ENCODE measurements at places on chromosomes 1 and 21.

GRCh38 chr1:151457911-151458801 lies 1.1 kb downstream of the POGZ start:
- DNase-seq: peak; percentile 48

- no peak for DNase-seq
These were observed 121.2 kb downstream of the UBR4 start for GRCh38 chr1:19088717-19089442.

DNA sequence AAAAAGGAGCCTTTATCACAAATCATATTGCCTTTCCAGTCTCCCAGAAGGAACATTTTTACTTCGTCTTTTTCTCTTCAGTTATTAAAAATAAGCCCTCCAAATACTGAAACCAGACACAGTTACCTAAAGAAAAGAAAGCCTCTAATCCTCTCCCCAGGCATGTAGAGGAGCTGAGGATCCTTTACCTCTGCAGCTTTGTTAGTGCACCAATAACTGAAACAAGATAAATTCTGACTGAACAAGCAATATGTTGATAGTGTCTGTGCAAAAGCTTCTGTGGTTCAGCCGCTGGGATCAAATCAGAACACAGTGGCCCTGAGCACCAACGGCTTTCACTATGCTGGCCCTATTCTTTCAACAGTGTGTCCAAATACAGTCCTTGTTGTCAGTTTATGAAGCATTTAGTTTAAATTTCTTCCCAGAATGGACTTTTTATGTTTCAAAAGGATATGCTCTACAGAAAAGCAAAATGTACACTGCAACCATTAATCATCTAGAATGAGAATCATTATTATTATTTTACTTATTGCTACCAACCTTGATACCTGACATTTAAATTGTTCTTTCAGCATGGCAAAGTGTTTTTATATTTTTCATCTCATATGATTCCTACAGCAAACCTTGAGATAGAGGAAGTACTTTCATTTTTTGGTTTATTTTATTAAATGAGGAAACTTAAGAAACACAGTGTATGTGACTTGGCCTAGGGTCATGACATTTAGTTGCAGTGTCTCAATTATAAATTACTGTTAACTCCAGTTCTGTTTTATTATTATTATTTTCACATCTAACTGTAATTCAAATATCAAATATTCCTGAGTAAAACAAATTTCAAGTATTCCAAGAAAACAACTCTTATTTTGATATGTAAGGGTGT lies 217.9 kb downstream of the NEGR1 start:
- no peak for DNase-seq

GRCh38 chr1:25875154-25875855 lies at the start of gene PAQR7:
Gene PAQR7, minus strand, starts transcription at chr1:25875708. Its CDS starts 11,869 bp downstream, at chr1:25863839.
- DNase-seq: peak; percentile 69

DNA sequence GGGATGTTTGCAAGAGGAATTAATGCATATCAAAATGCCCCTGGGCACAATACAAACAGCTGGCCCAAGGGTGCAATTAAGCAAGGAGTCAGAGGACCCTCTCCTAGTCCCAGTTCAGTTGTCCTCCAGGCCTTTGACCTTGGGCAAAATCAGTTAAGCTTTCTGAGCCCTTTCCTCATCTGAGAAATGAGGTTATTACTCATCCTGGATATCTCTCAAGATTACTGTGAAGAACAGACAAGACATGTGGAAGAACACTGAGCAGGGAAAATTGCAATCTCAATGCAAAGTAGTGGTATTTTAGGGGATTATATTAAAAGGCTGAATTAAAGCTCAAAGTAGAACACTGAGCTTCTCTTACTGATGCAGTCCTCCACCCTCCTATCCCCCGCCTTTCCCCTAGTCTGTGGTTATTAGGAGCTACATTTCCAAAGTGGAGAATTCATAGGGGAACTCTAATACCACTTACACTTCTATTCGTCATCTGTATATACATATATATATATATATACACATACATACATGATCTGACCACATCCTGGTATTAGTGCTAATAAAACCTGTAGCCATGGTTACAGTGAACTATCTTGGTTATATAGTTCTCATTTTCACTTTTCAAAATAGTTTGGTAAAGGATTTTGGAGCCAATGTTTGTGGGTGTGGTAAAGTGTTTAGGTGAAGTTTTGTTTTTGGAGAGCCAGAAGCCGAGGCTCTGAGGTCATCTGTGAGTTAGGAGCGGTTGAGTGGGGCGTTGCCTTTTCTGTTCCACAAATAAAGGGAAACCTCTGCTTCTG lies 18.1 kb downstream of the KIAA0040 start:
- no peak for DNase-seq

DNA sequence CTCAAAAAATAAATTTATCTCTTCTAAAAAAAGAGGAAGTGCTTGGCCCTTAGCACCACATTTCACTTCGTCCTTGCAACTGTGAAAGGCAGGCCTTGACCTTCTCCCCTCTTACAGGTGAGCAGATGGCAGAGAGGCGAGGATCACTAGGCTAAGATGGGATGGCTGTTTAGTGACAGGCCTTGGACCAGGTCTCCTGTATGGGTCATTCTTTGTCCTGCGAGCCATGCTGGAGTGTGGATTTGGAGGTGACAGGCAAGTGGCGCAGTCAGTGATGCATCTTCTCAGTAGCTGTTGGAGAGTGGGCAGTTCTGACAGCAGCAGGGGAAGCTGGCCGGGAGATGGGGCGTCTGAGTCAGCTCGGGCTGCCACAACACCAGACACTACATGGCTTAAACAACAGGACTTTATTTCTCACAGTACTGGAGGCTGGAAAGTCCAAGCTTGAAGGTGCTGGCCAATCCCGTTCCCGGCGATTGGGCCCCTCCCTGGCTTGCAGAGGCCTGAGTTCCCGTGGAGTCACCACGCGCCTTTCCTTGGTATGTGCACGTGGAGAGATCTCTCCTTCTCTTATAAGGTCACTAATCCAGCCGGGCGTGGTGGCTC lies 16.5 kb downstream of the SLC27A3 start:
- DNase-seq: no peak

- no peak for DNase-seq
These were observed 22.6 kb upstream of the TNFRSF1B start for GRCh38 chr1:12144236-12144635.

- no peak for DNase-seq
These were observed 14.6 kb downstream of the ARHGEF10L start for GRCh38 chr1:17553975-17554700.

- DNase-seq: no peak
These were observed 15.9 kb upstream of the ADAMTS5 start for GRCh38 chr21:26982767-26983166.

DNA sequence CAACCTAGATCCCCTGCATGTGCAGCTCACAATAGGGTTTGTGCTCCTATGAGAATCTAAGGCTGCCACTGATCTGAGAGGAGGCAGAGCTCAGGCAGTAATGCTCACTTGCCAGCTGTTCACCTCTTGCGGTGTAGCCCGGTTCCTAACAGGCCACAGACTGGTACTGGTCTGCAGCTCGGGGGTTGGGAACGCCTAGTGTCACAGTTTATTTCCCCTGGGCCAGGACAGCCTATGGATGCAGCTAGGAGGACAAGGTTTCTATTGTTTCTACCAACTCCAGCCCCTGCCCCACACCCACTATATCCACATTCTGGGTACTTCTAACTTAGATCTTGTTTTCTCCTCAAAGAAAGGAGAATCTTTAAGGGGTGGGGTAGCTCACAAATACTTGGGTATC lies 58.7 kb upstream of the PRRC2C start:
- no peak for DNase-seq

GRCh38 chr1:40944326-40944725 lies 35.2 kb upstream of the CTPS1 start:
- DNase-seq: no peak

- DNase-seq: no peak
These were observed 741 bp downstream of the DUSP10 start for GRCh38 chr1:221740993-221741702.

GRCh38 chr1:201933840-201934430 lies 12.4 kb downstream of the LMOD1 start:
- no peak for DNase-seq

GRCh38 chr1:69661686-69662085 lies 94.0 kb downstream of the LRRC7 start:
- no peak for DNase-seq

DNA sequence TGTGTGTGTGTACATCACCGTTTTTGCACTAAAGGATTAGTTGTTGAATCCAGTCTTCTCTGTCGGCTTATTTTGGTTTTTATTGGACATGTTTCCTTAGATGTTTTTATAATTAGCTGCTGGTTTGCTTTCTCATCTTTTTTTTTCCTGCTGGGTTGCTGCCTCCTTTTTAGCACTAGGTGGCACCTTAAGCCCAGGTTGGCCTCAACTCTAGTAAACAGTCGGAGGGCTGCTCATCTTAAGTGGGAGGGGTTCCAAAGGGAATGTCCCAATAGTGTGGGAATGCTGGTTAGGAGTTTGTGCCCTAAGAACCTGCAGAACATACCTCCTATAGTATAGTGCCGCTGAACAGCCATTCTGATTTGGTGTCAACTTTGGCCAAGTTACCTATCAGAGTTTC lies 570.1 kb upstream of the CXADR start:
- DNase-seq: no peak

GRCh38 chr21:28723646-28724045 lies 269.0 kb downstream of the LTN1 start:
- DNase-seq: no peak

GRCh38 chr1:235502601-235503402 lies 1.4 kb downstream of the B3GALNT2 start:
- DNase-seq: no peak

GRCh38 chr1:20684651-20685050 lies 23.5 kb upstream of the DDOST start:
- DNase-seq: no peak

DNA sequence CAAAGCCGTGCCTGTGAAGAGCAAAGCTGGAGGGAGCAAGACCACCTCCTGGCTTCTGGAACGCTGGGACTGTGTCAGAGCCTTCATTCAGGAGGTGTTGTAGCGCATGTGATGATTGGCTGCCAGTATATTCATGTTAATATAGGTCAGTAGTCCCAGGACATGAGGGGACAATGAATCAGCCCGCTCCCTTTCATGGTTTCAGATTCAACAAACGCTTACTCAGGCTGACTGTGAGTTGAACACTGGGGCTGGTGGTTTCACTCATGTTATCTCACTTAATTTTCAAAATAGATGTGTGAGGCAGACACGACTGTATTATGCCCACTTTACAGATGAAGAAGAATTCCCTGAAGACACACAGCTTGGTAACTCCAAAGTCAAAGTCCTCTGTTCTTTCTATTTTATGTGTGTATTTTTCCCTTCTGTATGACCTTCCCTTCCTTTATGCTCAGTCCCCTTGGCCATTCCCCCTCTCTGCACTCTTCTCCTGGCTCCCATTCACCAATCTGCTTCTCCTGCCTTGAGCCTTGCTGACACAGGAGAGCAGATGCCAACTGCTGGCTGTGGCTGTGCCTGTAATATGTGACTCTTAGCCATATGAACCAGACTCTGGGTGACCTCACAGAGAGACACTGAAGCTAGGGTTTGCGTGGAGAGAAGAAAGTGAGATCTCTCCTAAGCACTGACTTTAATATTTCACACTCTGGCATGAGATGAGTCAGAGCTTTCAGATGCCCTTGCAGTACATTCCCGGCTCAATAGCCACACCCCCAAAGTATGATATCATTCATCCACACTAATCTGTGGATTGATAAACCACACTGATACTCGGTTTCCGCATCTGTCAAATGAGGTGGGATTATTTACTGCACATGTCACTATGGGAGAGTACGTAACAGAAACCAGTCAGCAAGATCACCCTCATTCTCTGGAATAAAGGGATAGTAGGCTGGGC lies 31.4 kb upstream of the KIRREL1 start:
- DNase-seq: no peak

DNA sequence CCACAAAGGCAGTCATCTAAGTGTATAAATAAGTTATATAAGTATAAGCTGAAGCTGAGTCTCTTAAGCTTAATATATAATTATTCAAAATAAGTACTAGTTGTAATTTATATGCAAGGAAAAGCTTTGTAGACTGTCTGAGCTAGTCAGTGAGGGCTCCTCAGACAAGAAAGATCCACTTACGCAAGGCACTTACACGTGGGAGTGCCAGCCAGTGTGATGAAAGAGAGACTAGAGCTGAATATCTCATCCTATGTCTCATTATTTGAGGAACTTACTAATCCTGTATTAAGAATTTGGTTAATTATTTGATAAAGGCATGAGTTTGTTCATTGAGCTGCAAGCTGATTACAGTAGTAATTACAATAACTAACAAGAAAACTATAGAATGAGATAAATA lies 146.9 kb downstream of the PDE4B start:
- DNase-seq: no peak

GRCh38 chr1:92910081-92910480 lies 51.2 kb downstream of the DIPK1A start:
- DNase-seq: no peak

- DNase-seq: no peak
These were observed 55.0 kb downstream of the ALG14 start for GRCh38 chr1:95017775-95018174.

DNA sequence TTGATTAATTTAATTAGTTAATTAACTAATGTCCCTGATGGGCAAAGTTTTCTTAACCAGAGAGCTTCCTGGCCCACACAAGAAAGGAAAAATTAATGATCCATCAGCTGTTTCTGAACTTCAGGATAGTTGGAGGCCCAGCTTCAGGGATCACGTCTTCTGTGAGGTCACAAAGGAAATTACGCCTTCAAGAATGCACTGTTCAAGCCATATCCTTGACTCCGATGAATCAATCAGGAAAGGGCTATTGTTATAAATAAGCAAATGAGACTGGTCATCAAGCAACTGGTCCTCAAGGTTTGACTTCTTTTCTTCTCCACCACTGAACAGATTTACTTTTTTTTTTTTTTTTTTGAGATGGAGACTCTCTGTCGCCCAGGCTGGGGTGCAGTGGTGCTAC lies 40.6 kb downstream of the TCP10L start:
- DNase-seq: no peak

DNA sequence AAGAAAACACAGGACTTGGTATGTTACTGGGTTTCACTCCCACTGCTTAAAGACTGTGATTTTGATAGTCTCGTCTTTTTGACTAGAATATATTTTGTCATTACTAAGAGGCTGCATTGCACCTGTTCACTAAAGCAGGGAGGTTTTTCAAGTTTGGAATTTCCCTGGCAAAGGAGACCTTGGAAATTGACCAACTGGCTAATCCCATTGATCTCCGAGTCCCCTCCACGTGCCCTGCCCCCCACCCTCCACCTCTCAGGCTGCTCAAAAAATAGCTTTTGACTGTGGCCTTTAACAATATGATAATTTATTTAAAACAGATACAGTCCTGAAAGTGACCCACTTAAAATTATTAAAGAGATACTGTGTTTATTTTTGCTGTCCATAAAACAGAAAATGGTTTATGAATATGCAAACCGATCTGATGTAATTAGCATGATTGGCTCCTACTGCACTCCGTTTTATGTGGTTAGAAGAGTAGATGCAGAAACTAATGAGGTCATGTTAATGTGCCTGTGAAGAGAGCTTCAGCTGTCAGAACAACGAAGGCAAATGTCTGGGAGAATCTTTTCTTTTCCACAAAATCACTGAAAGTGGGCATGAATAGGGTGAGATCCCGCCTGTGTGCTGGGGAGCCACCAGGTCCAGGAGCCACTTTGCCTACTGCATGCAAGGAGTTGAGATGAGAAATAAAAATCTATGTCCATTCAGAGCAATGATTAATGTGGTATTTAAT lies 361.5 kb downstream of the RRAGC start:
- DNase-seq: no peak

- no peak for DNase-seq
These were observed 27.1 kb downstream of the NEK2 start for GRCh38 chr1:211648336-211648735.

GRCh38 chr1:86546787-86547221 lies at the start of gene CLCA4:
Gene CLCA4, plus strand, starts transcription at chr1:86547078. Its CDS starts 42 bp downstream, at chr1:86547120.
- DNase-seq: no peak

GRCh38 chr1:200780545-200781369 lies 42.1 kb downstream of the CAMSAP2 start:
- DNase-seq: no peak

Data from NCI-H1930 (cell line).